ENCODE measurements at places on chromosomes 5 and 9. TPM values are rescaled to one million over a fixed set of nuclear protein-coding genes. Genes with fewer than 3 reads are reported as not detected.

Gene PLEKHG4B
- not detected for total RNA-seq

Gene PHYHD1
- 6.1 TPM for total RNA-seq

Gene GFI1B
- not detected for total RNA-seq

Gene WNT8A
- total RNA-seq: not detected

Gene RGS7BP
- total RNA-seq: 0.83 TPM

Gene GALT
- total RNA-seq: 25.7 TPM

Gene RNF208
- not detected for total RNA-seq

Gene ALDH1A1
- 28.2 TPM for total RNA-seq

Gene ERP44
- 3.3 TPM for total RNA-seq

Gene XRCC4
- total RNA-seq: 20.5 TPM

Gene PCDHB9
- 0.30 TPM for total RNA-seq

Gene PCDHGA5
- total RNA-seq: 0.98 TPM

Gene PCDHB1
- total RNA-seq: not detected

Gene ERAP2
- 30.7 TPM for total RNA-seq

Gene C1QTNF3
- total RNA-seq: 0.60 TPM

Gene AIF1L
- total RNA-seq: 1.3 TPM

Gene DOCK8
- total RNA-seq: not detected

Gene BAAT
- total RNA-seq: not detected

Gene ADAMTS12
- total RNA-seq: 18.6 TPM

Gene KCNIP1
- total RNA-seq: not detected

Gene LCN2
- total RNA-seq: not detected

Gene LMX1B
- total RNA-seq: not detected

Gene GABRP
- total RNA-seq: not detected

Gene ADAMTS6
- 51.0 TPM for total RNA-seq

Gene PALM2AKAP2
- 18.8 TPM for total RNA-seq

Gene FBP2
- total RNA-seq: not detected

Gene GARIN3
- total RNA-seq: not detected

Gene CAMK4
- 1.7 TPM for total RNA-seq

Gene GAPT
- total RNA-seq: not detected

Gene CCDC183
- 2.2 TPM for total RNA-seq

Gene SPATA31A5
- not detected for total RNA-seq

Gene EPB41L4B
- 0.12 TPM for total RNA-seq

Gene PCDHA9
- total RNA-seq: under 0.01 TPM

Gene IFNA13
- total RNA-seq: not detected

Gene HTR4
- 0.08 TPM for total RNA-seq

Gene NAIF1
- total RNA-seq: 16.0 TPM

Gene SLC34A3
- total RNA-seq: not detected

Gene ERMP1
- total RNA-seq: 9.5 TPM

Gene IRX4
- not detected for total RNA-seq

Gene ANKRD18B
- total RNA-seq: not detected

Gene DDX4
- not detected for total RNA-seq

Data from smooth muscle cell of the coronary artery (primary cell).